ENCODE measurements at places on chromosomes 16 and 17. TPM values are rescaled to one million over a fixed set of nuclear protein-coding genes. Genes with fewer than 3 reads are reported as not detected.
A peak's percentile ranks its signal among the peaks of the same experiment; 100 is the strongest.

DNA sequence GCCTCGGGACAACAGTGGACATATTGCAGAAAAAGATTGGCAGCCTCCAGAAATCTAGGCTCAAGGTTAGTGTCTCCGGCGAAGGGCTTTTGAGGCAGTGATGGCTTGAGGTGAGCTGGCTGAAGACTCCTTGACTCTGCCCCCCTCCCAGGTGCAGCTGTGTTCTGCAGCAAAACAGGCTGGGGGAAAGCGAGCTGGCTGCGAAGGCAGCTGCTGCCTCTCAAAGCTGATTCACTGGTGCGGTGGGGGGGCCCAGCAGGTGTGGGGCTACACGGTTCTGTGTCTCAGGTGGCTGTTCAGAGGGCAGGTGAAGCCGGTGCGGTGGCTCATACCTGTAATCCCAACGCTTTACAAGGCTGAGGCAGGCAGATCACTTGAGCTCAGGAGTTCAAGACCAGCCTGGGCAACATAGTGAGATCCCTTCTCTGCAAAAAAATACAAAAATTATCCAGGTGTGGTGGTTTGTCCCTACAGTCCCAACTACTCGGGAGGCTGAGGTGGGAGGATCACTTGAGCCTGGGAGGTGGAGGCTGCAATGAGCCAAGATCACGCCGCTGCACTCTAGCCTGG is 22.9 kb downstream of the C16orf96 start:
- no peak for DNase-seq

DNA sequence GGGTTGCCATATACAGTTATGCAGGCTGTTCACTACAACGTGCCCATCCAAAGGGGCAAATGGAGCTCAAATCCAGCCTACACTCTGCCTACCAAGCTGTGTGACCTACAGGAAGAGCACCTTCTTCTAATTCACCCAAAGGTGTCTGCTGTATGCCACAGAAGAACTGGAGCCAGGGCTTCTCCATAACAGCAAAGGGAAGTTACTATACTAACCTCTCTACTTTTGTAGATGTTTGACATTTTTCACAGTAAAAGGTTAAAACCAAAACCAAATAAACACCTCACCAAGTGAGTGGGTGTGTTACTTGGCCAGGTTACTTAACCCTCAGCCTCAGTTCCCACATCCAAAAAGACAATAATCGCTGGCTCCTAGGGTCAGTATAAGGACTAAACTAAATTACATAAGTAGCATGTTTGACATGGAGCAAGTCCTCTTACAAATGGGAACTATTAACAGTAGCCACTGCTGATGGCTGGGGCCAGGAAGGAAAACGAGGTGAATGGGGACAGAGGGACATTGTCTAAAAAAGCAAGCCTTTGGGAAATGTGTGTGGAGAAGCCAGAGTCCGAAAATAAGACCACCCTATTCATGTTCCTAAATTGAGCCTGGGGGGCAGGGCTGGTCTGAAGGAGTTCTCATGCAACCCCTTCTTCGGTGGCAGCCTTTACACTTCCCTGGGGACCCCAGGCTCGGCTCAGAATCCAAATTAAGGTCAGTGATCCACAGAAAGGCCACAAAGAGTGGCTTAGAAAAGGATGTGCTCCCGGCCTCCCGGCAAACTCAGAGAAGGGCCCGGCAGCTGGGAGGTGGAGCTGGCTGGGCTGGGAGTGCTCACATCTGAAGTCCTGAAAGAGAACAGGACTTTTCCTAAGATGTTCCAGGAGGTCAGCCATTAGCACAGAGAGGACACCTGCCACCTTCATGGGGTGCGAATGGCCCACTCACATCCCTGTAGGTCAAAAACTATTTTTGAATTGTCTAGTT is 13.5 kb downstream of the CUEDC1 start:
- no peak for DNase-seq

GRCh38 chr17:77748436-77748835 is 210.1 kb upstream of the TNRC6C start:
- no peak for DNase-seq

- DNase-seq, result no peak
Observed at GRCh38 chr17:55056526-55056925, 88.0 kb downstream of the STXBP4 start.

GRCh38 chr17:31673076-31673475 is 186.0 kb downstream of the COPRS start:
- no peak for DNase-seq

GRCh38 chr17:78598013-78598471 is 20.8 kb upstream of the DNAH17 start:
- DNase-seq, result no peak

DNA sequence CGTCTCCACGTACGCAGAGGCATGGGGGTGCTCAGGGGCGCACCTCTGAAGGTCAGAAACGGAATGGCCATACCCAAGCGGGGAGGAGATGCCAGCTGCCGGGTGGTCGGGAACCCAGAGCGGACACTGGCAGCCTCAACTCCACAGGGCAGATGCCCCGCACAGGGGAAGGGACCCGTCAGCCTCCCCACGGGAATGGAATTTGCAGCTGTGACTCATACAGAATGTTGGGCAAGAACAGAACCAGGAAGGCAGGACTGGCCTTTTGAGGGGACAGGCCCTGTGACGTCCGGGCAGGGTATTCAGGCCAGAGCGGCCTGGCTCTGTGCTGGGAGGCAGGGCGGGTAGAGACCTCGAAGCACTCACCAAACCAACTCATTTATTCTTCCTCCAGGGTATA is 7.5 kb downstream of the TK1 start:
- no peak for DNase-seq

GRCh38 chr16:51271156-51271701 is 120.2 kb upstream of the SALL1 start:
- DNase-seq, result no peak

DNA sequence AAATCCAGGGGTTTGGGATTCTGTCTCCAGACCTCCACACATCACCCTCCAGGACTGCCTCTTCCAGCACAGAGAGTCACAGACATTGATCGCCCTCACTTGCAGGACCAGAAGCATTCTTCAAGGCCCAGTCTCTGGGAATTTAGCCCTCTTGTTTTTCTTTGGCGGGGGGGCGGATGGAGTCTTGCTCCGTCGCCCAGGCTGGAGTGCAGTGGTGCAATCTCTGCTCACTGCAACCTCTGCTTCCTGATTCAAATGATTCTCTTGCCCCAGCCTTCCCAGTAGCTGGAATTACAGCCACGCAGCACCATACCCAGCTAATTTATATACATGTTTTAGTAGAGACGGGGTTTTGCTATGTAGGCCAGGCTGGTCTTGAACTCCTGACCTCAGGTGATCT is 8.5 kb upstream of the ITGAL start:
- DNase-seq, result no peak

GRCh38 chr16:86566966-86567700 is 504 bp downstream of the FOXC2 start:
- no peak for DNase-seq

- DNase-seq, result no peak
Observed at GRCh38 chr16:11836650-11837244, 14.6 kb downstream of the RSL1D1 start.

DNA sequence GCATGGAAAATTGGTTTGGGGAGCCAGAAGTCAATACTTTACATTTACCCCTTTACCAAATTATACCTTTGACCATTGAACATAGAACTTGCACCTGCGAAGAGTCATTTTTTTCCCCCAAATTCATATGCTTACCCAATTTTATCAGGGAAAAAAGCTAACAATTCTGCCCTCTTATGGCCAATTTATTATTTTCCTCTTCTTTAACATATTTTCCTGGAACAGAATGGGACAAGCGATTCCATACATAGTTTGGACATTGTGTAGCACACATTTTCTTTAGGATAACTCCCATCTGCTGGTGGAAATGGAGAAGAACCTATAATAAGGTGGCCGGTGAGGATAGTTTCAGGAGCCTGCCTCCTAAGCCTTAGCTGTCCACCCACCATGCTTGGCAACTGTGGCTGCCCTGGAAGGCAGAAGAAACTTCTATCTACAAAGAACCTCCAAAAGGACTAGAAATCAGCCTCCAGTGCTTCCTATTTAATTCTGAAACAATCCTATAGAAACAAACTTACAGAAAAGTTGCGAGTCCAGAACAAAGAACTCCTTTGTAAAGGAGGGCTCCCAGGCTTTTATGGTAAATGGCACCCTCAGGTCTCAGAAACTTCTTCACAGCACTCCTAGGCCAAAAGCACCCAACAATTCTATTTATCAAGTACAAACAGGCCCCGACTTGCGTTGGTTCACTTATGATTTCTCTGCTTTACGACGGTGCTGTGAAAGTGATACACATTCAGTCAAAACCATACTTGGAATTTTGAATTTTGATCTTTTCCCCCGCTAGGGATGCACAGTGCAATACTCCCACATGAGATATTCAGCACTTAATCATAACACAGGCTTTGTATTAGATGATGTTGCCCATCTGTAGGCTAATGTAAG is 64.1 kb upstream of the CACNG4 start:
- DNase-seq, result no peak

- DNase-seq, result no peak
Observed at GRCh38 chr16:27048316-27048715, 18.4 kb upstream of the C16orf82 start.

- no peak for DNase-seq
Observed at GRCh38 chr17:79933863-79934652, 94.8 kb upstream of the CBX4 start.

DNA sequence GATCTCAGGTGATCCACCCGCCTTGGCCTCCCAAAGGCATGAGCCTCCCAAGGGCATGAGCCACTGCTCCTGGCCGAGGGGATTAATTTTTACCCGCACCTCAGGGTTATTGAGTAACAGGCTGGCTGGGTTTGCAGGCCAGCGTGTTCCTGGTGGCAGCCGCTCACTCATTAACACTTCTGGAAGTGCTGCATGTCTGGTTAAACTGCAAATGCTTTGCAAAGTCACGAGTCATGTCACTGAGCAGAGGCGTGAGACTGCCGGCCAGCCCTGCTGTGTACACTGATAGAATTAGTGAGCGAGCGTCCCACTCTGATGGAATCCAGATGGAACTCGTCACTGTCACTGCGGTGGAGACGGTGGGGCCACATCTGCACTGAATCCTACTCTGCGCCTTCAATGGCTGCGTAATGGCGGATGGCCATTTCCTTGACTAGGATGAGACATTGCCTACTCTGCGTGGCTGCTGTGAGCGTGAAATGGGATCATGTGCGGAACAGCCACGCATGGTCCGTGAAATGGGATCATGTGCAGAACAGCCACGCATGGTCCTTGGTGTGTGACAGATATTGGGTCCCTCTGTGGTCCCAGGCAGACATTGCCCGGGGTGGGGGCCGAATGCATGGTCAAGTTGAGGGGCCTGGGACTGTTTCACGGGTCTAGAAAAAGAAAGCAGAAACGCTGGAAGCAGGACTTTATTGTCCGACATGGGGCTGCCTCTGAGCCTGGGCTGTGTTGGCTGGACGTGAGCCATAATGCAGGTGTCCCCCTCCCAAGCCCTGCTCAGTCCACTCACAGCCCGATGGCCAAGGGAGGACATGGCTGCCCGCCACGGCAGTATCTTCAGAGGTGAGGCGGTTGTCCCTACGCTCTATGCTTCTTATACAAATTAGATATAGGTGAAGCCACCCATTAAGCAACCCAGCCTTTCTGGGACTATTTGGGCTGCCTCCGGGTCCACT is 740 bp upstream of the SLC5A10 start:
- peak; percentile 32 for DNase-seq

- no peak for DNase-seq
Observed at GRCh38 chr16:53922067-53922806, 218.3 kb downstream of the FTO start.

DNA sequence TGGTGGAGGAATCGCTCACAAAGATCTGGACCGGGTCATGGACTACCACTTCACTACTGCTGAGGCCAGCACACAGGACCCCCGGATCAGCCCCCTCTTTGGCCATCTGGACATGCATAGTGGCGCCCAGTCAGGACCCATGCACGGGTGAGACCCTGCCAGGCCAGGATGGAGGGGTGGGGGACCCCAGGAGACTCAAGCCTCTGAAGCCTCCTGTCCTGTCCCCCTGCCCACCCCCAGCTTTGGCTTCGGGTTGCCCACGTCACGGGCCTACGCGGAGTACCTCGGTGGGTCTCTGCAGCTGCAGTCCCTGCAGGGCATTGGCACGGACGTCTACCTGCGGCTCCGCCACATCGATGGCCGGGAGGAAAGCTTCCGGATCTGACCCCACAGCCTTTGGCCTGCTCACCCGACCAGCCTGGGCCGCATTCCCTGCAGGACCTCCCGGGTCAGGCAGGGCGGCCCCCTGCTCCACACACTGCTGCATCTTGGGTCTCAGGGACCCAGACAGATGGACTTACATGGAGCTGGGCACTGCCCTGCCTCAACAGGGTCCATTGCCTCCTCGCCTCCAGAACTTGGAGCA is 3.8 kb downstream of the BCKDK start:
- no peak for DNase-seq

- DNase-seq, result no peak
Observed at GRCh38 chr16:77555791-77556190, 121.0 kb upstream of the ADAMTS18 start.

GRCh38 chr16:88943741-88944140 is 33.3 kb downstream of the CBFA2T3 start:
- DNase-seq, result no peak

- no peak for DNase-seq
Observed at GRCh38 chr16:3099732-3100499, 822 bp upstream of the ZSCAN10 start.

DNA sequence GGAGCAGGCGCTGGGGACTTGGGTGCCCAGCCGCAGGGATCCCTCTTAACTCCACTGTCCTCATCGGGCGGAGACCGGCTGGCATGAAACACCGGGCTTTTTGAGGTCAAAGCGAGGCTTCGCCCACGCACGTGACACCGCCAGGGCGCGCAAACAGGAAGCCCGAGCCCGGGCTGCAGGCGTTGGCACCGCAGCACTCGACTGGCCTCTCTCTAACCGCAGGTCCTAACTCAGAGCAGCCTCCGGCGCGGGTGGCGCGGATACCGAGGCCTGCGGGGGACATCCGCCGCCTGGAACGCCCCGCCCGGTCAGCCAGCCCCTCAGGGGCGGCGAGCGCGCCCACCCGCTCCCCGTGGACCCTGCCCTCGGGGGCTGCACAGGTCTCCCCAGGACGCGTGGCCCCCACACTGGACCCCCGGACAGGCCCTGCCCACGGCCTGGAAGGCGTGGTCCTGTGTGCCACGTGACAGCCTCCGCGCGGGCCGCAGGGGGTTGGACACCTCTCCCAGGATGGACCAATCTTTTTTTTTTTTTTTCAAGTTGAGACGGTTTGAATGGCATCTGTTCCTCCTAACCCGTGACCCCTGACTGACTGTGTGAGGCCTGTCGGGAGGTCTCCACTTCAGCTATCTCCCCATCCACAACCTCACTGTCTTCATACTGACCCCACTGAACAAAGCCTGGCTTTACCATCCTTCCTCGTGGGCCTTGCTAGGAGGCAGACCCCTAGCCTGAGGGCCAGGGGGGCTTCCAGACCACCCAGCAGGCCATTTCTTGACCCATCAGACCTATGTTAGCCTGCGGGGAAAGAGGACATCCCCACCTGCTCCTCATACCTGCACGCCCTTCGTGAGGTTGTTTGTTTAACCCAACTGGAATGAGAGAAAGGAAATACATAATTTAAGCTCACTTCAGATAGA is 8.4 kb upstream of the SLC47A2 start:
- DNase-seq, result no peak

GRCh38 chr17:44775136-44775837 is 16.5 kb downstream of the ADAM11 start:
- peak; percentile 95 for DNase-seq

GP1BA gene
- polyA plus RNA-seq, result 2.9 TPM

CSNK2A2 gene
- 73.1 TPM for polyA plus RNA-seq

ALOX15 gene
- 0.37 TPM for polyA plus RNA-seq

VAT1L gene
- polyA plus RNA-seq, result 5.2 TPM

AOC3 gene
- 6.2 TPM for polyA plus RNA-seq

SLC52A1 gene
- polyA plus RNA-seq, result 0.25 TPM

SNAI3 gene
- polyA plus RNA-seq, result 0.47 TPM

MMP28 gene
- polyA plus RNA-seq, result 1.5 TPM

OR1F1 gene
- polyA plus RNA-seq, result not detected

GOSR1 gene
- 54.4 TPM for polyA plus RNA-seq

ZSCAN10 gene
- polyA plus RNA-seq, result 0.11 TPM

CRYBA1 gene
- polyA plus RNA-seq, result not detected
